Nucleus accumbens (tissue), 56 donors: ENCODE measurements at places on chromosomes 5 and 9.
A peak's percentile ranks its signal among the peaks of the same experiment; 100 is the strongest.

GRCh38 chr9:89433826-89434225, 64.1 kb downstream of the SEMA4D start:
- DNase-seq: no peak

DNA sequence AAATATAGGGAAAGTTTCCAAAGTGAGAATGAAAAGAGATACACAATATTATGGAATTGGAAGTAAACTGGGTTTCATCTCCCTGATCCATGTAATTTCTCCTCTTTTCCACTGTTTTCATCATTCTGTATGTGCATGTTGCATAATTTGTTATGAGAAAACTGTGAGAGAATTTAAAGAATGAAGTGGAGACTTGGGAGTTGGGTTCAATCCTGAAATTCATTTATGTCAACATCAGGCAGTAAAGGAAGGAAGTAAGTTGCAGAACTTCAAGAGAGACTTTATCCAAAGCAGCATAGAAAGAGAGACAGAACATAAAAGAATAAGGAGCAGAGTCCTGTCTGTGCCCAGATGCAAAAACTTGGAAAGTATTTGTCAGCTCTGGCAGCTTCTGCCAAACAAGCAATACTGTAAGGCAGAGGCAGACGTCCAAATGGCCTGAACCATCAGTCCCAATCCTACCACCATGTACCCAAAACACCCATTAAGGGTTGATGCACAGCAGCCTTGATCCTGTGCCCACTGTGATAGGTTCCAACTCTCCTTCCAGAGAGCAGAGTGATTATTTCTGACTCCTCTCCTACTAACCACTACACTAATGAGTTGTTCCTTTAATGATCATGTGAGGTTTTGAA, 425.3 kb upstream of the CDH6 start:
- no peak for DNase-seq

DNA sequence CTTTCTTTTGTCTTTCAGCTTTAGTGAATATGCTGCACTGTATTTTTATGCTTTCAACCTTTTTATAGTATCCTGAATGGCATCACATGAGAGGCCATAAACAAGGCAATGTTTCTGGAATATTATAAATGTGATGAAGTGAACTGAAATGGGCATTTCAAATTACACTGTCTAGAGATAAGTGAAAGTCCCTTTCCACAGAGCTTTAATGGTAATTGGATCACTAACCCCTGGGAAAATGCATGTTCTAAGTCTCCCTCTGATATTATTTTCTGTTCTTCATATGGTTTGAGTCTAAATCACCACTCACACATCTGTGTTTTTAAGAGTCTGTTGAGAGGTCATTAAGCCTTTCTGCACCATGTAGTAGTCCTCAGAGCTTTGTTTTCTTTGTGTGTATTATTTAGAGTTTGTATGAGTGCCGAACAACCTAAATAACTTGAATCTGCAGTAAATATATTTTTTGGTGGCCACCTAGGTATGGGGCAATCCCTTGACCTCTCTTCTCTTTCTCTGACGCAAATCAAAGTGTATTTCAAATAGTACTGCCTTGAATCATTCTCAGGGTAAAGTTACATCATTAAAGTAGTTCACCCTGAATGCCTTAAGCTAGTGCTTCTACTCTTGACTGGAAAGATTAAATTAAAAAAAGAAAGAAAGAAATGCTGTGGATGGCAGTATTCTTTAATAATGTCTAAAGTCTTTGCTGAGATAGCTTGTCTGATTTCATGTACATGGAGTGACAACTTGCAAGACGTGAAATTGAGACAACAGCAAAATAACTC, 1931.0 kb upstream of the CDH6 start:
- no peak for DNase-seq

- DNase-seq: peak; percentile 52
These were observed 165.6 kb upstream of the IER5L start for GRCh38 chr9:129343424-129344375.

GRCh38 chr9:34124099-34124498, 2.4 kb downstream of the DCAF12 start:
- no peak for DNase-seq

DNA sequence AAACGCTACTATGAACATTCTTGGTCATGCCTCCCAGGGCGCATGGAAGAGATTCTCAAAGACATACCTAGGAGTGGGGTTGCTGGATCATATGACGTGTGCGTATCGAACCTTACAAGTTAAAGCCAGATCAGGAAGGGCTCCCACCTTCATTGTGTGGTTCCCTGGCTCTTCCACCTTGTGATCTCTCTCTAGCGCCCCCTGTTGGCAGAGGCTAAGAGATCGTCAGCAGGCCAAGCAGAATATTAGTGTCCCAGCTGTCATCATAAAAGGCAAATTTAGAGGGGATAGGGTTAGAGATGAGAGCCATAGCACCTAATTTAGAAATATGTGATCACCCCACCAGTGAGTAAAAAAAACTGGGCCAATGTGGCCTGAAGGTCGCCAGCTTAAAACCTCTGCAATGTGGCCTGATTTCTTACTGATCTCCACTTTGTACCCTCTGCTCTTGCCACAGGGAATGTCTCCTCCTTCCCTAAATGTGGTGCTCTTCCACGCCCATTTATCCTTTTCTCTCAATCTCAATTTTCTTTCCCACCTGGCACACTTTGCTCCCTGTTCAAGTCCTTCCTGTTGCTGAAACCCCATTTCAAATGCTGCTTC, 91.7 kb upstream of the SHB start:
- no peak for DNase-seq

GRCh38 chr5:7705261-7705660, 145.7 kb downstream of the CFAP90 start:
- no peak for DNase-seq

- no peak for DNase-seq
These were observed 246.8 kb upstream of the TUT7 start for GRCh38 chr9:86600977-86601376.

DNA sequence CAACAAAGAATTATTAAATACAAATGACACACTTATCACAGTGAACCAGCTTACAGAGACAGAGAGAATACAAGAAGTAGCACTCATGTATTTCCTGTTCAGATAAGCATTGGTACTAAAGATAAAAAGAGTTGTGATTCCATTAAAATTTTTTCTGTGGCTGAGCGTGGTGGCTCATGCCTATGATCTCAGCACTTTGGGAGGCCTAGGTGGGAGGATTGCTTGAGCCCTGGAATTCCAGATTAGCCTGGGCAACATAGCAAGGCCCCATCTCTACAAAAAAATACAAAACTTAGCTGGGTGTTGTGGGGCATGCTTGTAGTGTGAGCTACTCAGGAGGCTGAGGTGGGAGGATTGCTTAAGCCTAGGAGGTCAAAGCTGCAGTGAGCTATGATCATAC, 32.9 kb downstream of the FCHO2 start:
- DNase-seq: no peak

- DNase-seq: no peak
These were observed 1119.9 kb downstream of the TAF11L14 start for GRCh38 chr5:18754201-18754600.

GRCh38 chr5:135662061-135662481, 83.3 kb upstream of the CXCL14 start:
- DNase-seq: no peak

- no peak for DNase-seq
These were observed 178.2 kb upstream of the ATP10B start for GRCh38 chr5:161030229-161030628.

DNA sequence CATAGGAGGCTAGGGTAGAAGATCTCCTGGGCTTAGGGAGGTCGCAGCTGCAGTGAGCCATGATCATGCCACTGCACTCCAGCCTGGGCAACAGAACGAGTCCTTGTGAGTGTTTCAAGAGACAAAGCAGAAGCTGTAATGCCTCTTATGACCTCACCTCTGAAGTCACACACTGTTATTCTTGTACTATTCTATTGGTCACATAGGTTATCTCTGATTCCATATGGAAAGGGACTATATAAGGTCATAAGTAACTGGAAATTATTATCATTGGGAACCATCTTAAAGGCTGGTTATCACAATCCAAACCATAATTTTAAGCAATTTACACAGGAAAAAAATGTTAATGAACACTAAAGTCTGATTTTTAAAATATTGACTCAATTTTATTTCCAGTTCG, 17.9 kb upstream of the AFF4 start:
- DNase-seq: no peak

- DNase-seq: no peak
These were observed 239.9 kb upstream of the PAPPA start for GRCh38 chr9:115913696-115914095.

- no peak for DNase-seq
These were observed 15.0 kb downstream of the CNTFR start for GRCh38 chr9:34574571-34574970.

DNA sequence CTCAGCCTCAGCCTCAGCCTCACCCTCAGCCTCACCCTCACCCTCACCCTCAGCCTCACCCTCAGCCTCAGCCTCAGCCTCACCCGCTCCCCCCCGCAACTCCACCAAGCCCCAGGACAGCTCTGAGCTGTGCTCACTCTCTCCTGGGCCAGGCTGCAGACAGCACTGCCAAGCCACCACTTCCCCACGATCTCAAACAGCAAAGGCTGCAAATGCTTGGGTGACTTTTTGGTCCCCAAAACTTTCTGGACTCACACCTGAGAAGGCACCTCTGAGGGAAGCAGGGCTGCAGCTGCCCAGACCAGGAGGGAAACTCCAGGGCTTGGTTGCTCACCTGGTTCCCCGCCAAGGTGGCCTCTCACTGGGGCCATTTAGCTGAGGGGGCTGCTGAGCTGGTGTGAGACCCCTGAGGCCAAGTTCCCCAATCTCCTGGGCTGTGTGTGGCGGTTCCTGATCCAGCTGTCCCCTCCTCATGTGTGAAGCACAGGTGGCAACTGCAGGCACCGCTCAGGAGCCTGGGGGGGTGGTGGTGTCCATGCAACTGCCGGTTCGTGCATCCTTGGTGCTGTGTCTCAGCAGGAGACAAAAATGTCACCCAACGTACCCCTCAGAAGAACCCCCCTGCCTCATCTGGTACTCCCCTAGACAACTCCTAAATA, 17.8 kb downstream of the MRPL36 start:
- no peak for DNase-seq

DNA sequence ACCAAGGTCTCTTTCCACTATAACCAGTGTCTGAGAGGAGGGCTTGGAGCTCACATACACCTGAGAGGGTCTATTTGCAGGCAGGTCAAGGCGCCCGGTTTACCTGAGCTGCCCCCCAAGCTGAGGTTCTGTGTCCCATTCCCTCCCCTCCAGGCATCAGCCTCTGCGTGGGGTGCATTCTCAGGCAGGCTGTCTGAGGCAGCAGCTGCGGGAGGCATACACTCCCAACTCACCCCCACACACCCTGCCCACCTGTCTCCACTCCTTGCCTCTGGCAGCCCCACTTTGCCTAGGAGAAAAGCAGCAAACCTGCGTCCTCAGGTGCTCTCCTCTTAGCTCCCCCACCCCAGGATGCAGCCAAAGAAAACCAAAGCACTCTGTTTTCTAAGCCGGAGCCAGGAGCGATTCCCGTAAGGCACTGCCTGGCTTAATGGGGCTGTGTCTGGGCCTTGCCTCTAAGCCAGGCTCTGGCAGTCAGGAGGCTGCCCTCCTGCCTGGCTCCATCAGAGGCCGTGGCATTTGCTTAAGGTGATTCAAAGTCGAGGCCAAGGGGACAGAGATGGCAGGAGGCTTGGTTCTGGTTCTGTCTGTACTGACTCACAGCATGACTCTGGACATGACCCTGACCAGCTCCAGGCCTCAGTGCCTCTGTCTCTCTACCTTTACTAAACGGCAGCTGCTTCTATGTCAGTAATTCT, 139.2 kb upstream of the TRIM32 start:
- no peak for DNase-seq

GRCh38 chr9:30796764-30797163, 1587.7 kb upstream of the ACO1 start:
- no peak for DNase-seq

- DNase-seq: no peak
These were observed 1.3 kb downstream of the ENC1 start for GRCh38 chr5:74638970-74639806.

- no peak for DNase-seq
These were observed 36.4 kb upstream of the CCDC152 start for GRCh38 chr5:42720251-42720650.

- no peak for DNase-seq
These were observed 794.6 kb upstream of the ZNF608 start for GRCh38 chr5:125541085-125541484.

DNA sequence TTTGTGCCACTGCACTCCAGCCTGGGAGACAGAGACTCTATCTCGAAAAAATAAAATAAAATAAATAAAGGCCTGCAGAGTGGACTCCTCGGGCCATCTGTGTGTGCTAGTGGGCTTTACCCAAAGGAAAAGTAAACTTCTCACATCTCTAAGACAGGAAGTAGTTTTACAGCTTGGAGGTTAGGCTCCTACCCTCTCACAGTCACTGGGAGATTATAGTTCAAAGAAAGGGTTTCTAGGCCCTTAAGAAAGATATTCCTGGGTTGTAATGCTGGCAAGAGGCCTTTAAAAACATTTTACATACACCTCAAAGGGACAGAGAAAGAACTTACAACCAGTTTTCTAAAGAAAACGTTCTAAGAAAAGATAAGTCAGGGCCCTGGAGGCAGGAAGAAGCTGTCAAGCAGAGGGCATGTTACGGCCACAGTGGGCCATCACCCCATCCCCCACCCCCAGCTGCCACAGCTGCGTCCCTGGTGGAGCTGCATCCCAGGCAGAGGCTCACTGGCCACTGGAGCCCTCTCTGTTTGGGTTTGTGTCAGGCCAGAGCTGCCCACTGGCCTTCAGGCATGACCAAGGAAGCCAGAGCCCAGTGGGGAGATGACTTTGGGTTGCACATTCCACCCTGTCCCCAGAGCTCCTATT, 78.1 kb upstream of the CDK20 start:
- no peak for DNase-seq

DNA sequence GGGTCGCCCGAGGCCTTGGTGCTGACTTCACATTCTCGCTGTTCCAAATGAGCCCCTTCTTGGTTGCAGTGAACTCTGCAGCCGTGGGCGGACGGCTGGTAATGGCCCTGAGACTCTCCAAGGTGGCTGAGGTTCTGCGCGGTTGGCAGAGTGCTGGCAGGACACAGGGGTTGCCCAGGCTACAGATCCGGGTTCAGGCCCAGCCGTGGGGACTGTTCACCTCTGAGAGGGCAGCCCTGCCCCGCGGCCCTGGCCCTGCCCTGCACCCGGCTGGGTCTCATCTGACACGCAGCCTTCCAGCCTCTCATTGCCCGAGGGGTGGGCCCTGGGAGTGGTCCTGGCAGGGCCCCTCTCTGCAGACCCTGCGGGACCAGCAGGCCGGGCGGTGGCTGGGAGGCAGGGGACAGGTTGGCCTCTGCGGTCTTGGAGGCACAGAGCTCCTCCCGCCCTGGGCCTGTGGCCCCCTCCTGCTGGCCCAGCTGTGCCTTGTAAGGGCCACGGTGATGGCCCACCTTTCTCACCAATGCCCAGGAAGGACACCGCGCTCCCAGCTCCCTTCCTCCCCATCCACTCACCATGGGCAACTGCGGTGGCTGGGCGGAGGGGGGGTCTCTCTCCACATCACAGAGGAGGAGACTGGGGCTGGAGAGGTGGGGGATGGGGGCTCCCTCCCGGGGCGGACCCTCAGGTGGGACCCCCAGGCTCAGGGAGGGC, 51.6 kb downstream of the AHRR start:
- no peak for DNase-seq

GRCh38 chr5:73942783-73943182, 316.8 kb downstream of the ARHGEF28 start:
- DNase-seq: no peak
